ENCODE measurements at places on chromosomes 12 and 14.

DNA sequence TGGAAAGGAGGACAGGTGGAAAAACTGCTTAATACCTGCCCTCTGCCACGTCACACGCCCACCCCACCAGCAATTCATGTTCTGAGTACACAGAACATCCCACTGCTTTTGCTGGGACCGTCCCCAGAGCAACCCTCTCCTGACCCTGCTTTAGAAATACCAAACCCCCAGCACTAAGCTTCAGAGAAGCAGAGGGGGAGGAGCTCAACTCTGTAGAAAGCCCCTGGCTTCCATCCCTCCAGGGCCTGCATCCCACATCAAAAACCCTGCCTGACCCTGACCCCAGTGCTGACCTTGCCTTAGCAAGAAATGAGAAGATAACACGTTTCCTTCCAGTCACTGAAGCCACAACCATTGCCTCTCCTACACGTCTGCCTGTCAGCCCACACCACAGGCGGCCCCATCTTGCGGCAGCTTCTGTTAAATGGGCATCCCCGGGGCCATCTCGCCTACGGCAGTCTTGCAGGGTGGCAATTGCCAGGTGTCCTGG is 19.7 kb downstream of the VDR start:
- DNase-seq: no peak

GRCh38 chr12:53726946-53727309 is 324 bp downstream of the CALCOCO1 start:
- DNase-seq: peak; percentile 34

GRCh38 chr12:66688846-66689439 is 10.1 kb upstream of the GRIP1 start:
- DNase-seq: peak; percentile 23

DNA sequence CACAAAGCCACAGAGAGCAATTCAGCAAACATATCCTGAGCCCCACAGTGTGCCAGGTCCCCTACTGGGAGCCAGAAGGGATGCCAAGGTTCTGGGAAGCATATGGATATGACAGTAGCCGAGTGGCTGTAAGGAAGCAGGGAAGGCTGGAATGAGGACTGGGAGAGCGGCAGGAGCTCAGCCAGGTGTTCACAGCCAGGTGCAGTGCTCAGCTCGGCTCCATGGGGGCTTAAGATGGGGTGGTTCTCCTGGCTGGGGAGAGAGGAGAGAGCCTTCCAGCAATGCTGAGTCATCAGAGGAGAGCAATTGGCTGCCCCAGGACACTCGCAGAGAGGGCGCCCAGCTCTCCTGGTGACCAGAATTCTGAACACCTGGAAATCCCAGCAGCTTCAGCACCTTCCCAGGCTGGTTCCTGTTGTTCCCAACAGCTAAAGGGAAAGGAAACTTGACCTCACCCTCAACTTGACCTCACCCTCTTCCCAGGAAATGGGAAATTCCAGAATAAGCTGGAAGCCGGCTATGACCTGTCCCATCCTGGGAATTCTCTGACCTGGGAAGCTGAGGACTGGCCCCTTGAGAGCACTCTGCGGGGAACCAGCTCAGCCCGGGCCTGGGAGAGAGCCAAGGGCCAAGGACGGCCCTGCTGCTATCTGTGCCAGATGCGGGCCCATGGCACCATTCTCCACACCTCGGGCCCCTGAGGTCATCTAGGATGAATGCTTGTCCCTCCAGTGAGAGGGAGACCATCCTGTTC is 34.6 kb downstream of the SLC6A12 start:
- DNase-seq: no peak

GRCh38 chr14:50362764-50363713 is 33.6 kb downstream of the CDKL1 start:
- peak; percentile 49 for DNase-seq

DNA sequence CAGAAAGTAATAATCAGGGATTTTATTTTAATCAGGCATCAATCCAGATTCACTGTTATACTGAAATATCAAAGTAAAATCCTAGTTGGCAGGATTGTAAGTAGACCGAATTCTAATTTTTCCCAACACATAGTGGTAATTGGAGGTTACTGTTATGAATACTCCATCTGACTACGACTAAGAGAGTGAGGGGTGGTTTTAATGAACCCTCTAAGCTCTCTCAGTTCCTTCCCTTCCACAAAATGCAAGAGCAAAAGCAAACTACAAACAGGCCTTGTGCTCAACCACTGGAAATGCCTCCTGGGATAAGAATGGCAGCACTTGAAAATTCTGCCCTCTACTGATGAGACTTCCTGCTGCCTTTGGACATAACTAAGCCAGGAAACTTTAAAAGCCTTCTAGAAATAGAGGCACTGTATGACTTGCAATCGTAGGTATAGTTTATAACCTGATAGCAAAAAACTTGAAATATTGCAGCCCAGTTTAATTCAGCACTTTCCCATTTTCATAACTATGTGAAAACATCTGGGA is 184.8 kb downstream of the SLC16A7 start:
- DNase-seq: peak; percentile 52

DNA sequence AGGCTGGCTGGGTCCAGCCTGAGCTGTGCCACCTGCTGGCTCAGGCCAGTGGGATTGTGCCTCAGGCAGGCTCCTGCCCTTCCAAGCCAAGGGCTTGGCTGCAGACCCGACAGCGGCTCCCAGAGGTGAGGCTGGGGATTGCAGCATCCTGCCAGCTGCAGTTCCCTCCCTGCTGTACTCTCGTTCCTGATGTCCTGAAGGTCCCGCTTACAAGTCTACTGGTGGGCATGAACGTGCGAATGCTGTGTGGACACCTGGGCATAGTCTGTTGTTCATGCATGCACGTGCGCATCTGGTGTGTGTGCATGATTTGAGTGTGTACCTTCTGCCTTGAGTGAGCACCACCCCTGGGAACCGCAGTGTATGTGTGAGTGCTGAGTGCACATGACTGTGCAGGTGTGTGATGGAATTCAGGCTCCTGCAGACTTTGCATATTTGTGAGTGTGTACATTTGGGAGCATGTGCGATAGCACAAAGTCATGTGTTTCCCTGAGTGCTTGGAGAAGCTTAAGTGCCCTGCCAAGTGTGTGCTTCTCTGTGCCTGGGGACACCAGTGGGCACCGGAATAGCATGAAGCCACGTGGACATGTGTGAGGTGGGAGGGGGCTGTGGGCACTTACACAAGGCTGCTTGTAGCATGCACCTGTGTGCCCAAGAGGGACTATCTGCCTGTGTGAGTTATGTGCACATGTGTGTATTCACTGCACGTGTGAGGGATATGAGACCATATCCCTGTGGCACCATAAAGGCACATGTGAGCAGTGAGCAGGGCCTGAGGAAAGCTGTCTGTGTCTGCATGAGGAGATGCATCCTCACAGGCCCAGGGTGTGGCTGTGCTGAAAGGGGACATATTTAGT is 19.3 kb upstream of the KRT7 start:
- DNase-seq: peak; percentile 85

- peak; percentile 52 for DNase-seq
Observed at GRCh38 chr12:6563448-6564050, 4.5 kb downstream of the NOP2 start.

DNA sequence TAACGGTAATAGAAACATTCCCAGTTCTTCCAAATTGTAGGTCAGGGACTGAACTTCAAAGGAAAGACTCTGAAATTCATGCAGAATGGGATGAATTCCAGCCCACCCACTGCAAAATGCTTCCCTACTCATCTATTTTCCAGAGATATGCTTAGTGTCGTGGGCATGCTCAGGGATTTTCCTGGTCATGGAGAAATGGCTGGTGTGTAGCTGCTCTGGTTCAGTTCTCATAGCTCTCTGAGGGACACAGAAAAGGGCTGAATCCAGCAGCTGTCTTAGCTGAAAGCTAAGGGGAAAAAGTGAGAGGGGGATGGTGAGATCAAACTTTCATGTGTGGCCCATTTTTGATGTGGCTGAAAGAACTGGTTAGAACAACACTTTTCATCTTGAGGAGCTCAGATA is 72.9 kb upstream of the KRAS start:
- DNase-seq: no peak

- no peak for DNase-seq
Observed at GRCh38 chr12:130307859-130308258, 29.8 kb upstream of the PIWIL1 start.

DNA sequence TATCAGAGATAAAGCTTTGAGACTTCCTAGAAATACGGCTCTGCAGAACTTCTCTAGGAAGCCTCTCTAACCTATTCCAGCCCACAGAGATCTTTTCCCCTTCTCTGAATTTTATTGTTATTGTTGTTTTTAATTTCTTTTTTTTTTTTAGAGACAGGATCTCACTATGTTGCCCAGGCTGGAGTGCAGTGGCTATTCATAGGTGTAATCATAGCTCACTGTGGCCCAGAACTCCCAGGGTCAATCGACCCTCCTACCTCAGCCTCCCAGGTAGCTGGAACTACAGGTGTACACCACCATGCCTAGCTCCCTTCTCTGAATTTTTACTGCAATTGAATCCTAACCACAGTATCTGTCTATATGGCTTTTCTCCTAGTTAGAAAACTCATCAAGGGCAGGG is 19.6 kb downstream of the SLC7A8 start:
- DNase-seq: no peak

- no peak for DNase-seq
Observed at GRCh38 chr12:70154960-70155589, 88.2 kb upstream of the CNOT2 start.

DNA sequence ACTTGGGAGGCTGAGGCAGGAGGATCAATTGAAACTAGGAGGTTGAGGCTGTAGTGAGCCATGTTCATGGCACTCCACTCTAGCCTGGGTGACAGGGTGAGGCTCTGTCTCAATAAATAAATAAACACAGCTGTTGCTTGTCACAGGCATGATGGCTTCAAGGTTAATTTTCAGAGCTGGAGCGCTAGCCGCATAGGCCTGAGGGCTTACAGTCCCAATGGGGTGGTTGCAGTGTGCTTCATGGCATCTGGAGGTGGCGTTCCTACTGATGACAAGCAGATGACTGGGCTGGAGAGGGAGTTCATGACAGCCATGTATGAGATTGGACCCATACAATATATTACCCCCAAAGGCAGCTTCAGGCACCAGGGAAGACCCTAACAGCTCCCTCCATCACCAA is 1.6 kb upstream of the FMNL3 start:
- peak; percentile 11 for DNase-seq

- no peak for DNase-seq
Observed at GRCh38 chr12:20822415-20822814, 11.9 kb downstream of the SLCO1B3 start.

- DNase-seq: peak; percentile 74
Observed at GRCh38 chr14:21106498-21107282, 5.8 kb downstream of the TMEM253 start.

DNA sequence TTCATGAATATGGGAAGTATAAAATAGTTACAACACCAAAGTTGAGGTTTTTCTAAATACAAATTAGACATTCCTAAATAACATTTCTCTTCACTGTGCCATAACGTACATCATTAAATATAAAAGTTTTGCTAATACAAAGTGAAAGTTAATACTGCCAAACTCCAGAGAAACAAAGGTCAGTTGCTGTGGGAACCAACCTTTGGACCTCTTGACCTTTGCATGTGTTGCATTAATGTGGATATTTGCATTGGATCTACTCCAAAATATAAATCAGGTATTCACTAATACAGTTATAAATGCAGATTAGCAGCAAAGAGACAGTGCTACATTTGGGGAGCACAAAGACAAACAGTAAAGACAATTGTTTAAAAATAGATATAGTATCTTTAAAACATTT is 366.0 kb upstream of the USP15 start:
- no peak for DNase-seq

GRCh38 chr12:4276524-4277204 is 3.1 kb downstream of the CCND2 start:
- DNase-seq: peak; percentile 80

- peak; percentile 41 for DNase-seq
Observed at GRCh38 chr12:69423037-69423905, 46.9 kb upstream of the FRS2 start.

DNA sequence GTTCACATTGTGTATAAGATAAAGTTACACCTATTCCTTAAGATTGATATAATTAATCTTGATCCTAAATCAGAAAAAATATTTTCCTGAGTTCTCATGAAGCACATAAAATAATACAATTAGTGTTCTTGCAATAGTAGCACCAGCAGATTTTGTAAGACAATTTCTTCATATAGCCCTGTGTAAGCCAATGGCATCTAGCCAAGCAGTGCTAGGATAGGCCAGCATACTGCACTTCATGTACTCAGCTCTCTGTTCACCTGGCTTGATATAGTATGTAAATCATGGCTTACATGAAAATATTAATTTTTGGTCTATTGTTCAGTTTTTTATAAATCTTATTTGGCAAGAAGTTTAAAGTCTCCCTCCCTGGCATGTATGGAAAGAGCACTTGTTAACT is 1.9 kb downstream of the KLRF2 start:
- no peak for DNase-seq
